G401 (cell line): ENCODE measurements at places on chromosomes 11 and 22. TPM values are rescaled to one million over a fixed set of nuclear protein-coding genes. Genes with fewer than 3 reads are reported as not detected.

ROM1 gene
- 14.2 and 14.9 TPM in 2 replicates for total RNA-seq

OR8G5 gene
- total RNA-seq, result not detected in 2 replicates

SESN3 gene
- 0.12 and 1.1 TPM in 2 replicates for total RNA-seq

CRYBA4 gene
- not detected in 2 replicates for total RNA-seq

BARX2 gene
- not detected in 2 replicates for total RNA-seq
